ENCODE measurements at places on chromosomes 4 and X.

GRCh38 chr4:655464-656151, 18.5 kb downstream of the ATP5ME start:
- DNase-seq: peak; percentile 11

DNA sequence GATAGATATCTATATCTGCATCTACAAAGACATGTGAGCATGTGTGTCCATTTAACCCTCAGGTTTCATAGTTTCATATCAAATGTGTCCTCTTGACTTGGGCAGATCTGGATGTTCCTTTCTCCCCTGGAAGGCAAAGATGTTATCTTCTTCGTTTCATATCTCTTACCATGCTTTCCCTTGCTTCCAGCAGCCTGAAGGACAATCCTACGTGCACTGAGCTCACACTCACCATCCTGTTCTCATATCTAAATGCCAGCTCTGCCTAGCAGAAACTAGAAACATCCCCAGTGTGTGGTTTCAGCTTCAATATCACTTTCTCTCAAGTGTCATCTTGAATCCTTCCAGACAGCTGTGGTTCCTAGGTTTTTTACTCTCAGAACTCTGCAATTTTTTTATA, 66.2 kb downstream of the ZAR1 start:
- DNase-seq: no peak

GRCh38 chrX:25726539-25726938, 411.6 kb upstream of the MAGEB18 start:
- DNase-seq: no peak

GRCh38 chr4:67776746-67777145, 22.6 kb upstream of the GNRHR start:
- DNase-seq: no peak

- no peak for DNase-seq
Observed at GRCh38 chr4:94369046-94369445, 26.4 kb upstream of the HPGDS start.

DNA sequence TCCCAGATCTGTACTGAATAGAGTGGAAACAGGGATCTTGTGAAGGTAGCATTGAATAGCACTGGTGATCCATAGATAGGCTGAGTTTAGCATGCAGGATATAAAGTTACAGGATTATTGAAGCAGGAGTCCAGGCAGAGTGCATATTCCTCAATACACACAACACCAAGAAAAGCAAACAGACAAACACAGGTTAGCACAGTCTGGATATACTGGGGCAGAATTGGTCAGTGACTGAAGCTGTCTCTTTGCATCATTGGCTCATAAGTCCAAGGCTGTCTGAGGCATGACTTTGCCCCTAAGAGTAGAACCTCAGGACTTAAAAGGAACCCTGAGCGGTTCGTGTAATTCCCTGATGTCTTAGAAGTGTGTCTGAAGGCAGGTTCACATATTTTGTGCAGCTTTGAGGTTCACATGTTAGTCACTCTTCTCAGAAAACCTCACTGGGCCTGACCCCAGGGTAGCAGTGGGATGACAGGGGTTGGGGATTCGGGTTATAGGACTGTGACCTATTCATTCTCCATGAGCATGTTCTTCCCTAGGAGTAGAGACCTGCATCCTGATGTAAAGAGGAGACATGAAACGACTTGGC, 134.6 kb downstream of the AASDH start:
- no peak for DNase-seq

DNA sequence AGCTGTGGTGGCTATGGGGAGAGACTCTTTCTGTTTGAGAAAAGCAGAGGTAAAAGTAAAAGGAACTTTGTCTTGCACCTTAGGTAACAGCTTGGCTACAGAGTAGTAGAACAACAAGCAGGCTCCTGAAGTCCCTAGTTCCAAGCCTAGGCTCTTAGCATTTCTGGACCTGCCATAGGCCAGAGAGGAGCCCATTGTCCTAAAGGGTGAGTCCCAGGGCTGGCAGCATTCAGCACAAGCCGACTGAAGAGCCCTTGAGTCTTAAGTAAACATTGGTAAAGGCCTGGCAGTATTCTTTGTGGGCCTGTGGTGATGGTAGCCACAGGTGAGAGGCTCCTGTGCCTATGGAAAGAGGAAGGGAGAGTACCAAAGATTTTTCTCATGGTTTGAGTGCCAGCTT, 38.2 kb downstream of the CSN3 start:
- no peak for DNase-seq

- DNase-seq: peak; percentile 25
Observed at GRCh38 chrX:3712870-3713224, 602 bp downstream of the PRKX start.

GRCh38 chrX:155148724-155149537, 67.3 kb upstream of the VBP1 start:
- DNase-seq: no peak

DNA sequence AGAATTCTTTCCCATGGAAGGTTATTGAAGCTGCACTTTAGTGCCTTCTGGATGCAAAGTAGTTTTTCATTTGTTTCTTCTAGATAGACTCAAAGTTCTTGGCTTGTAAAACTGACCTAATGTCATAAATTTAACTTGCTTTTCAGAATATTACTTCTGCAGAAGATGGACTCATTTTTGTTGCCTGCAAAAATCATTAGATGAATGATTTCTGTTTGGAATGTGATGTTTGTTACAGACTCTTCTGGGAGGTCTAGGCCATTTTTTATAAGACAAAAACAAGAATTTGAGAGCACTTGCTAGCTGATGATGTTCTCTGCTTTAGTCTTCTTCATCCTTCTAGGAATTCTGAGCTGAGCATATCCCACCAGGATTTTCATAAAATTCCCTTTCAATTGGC, 308.6 kb upstream of the GIMD1 start:
- DNase-seq: no peak

- DNase-seq: no peak
Observed at GRCh38 chrX:34659575-34659974, 2.5 kb upstream of the TMEM47 start.

GRCh38 chr4:6183740-6184139, 16.6 kb downstream of the JAKMIP1 start:
- no peak for DNase-seq

DNA sequence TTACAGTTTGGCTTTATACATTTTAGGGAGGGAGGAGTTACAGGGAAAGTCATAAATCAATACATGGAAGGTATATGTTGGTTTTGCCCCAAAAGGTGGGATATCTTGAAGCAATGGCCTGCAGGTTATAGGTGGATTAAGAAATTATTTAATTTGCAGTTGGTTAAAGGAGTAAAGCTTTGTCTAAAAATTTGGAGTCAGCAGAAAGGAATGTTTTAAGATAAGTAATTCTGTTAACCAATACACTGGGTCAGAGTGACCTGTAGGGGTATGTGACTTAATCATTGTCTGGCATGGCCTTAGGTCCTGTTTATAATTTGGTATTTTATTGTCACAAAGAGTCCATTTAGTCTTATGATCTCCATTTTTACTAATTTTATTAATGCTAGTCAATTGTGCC, 115.0 kb downstream of the AGTR2 start:
- DNase-seq: no peak

DNA sequence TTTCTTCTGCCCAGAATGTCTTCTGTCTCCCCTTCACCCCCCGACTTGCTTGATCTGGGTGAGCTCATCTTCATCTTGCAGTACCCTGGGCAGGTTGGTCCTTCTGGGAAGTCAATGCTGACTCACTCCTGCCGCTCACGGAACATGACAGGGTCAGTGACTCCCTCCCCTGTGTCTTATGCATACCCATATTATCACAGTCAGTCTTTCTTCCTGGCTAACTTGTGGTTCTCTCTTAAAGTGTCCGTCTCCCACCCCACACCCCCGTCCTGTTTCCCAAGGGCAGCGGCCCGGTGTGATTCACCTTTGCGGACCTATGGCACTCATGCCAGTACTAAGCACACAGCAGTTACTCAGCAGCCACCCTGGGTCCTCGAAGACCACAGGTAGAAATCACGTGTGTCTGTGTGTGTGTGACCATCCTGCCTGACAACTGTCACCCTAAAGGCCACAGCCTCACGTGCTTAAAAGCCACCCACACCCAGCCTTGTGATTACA, 17.7 kb downstream of the IQSEC2 start:
- DNase-seq: no peak

GRCh38 chr4:38664706-38665401, 855 bp downstream of the KLF3 start:
- DNase-seq: peak; percentile 86

- DNase-seq: peak; percentile 92
Observed at GRCh38 chr4:173522160-173522950, 7.7 kb downstream of the HAND2 start.

Measured in femur (tissue), 1 donor.